Muscle of leg (tissue), 16 donors: ENCODE measurements at places on chromosomes 13 and 19. TPM values are rescaled to one million over a fixed set of nuclear protein-coding genes. Genes with fewer than 3 reads are reported as not detected.

DNA sequence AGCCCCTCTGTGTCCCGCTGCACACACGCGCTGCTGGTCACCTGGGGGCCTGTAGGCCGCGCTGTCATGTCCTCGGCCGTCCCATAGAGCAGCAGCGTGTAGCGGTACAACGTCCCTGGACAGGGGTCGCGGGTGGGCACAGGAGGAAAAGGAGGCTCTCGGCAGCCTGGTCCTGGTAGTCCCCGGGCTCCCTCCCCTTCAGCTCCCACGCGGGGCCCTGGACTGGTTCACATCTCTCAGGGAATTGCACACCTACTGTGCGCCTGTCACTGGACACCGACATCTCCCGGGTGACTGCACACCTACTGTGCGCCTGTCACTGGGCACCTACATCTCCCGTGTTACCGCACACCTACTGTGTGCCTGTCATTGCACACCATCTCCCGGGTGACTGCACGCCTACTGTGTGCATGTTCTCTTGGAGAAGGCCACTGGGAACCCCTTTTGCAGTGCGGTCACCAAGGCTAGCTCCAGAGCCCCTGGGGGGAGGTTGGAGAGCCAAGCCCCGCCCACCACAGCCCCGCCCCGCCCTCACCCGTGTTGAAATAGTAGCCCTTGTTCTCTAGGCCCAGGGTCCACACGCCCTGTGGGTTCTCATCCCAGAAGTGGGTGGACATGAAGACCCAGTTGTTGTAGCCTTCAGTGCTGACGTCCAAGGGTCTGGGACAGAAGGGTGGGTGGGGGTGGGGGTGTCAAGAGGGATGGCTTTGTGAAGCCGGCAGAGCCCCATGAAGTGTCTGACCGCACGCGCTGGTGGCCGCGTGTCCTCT, 3.5 kb upstream of the C19orf25 start:
- no peaks in the 10 kb centered on the region for H3K36me3 ChIP-seq
- H3K4me3 ChIP-seq, result no peak overlapping the region
- no peak overlapping the region for H3K27ac ChIP-seq

DNA sequence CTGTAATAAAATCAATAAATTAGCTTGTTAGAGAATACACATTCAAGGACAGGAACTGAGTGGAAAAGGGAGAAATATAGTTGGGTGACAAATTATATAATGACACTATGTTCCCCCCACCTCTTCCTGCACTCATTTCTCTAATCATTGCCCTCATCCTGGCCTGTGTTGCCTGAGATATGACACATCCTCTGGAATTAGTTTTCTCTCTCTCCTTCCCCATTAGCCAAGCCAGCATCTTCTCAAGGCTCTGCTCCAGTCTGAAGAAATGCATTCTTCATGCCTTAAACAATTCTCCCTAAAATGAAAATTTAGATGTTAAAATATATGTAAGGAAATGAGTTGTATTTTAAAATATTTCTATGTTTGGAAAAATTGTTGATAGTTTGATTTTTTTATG, 280.3 kb downstream of the POU4F1 start:
- no peaks in the 10 kb centered on the region for H3K36me3 ChIP-seq
- H3K4me1 ChIP-seq, result no peaks in the 10 kb centered on the region
- no peak for DNase-seq
- no peak overlapping the region for H3K4me3 ChIP-seq
- no peaks in the 10 kb centered on the region for H3K27me3 ChIP-seq

DNA sequence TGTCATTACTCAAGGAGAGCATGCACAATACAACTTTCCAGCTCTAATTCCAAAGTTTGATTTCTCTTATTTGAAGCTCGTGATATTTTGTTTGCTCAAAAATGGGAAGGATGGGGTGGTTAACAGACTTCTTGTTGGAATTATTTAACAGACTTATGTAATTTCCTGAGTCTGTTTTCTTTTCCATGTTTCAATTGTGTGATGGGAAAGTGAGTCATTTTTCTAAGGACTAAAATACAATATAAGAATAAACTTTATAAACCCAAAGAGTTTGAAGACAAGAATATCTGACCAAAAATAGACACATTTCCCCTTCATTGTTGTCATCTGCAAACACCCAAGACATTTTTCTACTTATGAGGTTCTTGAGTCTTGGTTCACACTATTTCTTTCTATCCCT, 211.8 kb upstream of the SLITRK5 start:
- H3K36me3 ChIP-seq, result no peaks in the 10 kb centered on the region
- no peak for DNase-seq
- H3K4me1 ChIP-seq, result no peaks in the 10 kb centered on the region
- no peaks in the 10 kb centered on the region for H3K27me3 ChIP-seq

DNA sequence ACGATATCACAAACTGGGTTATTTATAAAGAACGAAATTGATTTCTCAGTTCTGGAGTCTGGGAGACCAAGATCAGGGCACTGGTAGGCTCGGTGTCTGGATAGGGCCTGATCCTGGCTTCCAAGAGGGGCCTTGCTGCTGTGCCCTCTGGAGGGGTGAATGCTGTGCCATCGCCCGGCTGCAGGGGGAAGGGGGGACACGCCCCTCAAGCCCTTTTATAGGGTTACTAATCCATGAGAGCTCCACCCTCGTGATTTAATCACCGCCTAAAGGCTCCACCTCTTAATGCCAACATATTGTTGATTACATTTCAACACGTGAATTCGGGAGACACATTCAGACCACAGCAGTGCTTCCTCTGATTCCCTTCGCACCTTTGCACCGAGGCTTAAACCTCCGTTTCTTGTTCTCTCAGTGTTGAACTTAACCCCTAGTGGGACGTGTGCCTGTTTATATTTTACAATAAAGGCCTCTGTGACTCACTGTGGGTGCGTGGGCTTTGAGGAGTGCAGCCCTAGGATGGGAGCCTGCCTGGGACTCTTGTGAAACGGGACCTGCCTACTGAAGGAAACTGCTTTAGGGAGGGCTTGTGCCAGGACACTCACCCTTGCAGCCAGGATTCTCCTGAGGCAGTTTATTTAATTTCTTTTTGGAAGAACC, 52.4 kb upstream of the SPATA13 start:
- DNase-seq, result no peak
- no peaks in the 10 kb centered on the region for H3K4me1 ChIP-seq
- no peaks in the 10 kb centered on the region for H3K27me3 ChIP-seq
- H3K36me3 ChIP-seq, result no peaks in the 10 kb centered on the region
- no peak overlapping the region for H3K27ac ChIP-seq

- peaks cover 3% of the 10 kb centered on the region for H3K27me3 ChIP-seq
- no peak for DNase-seq
- peaks cover 15% of the 10 kb centered on the region for H3K4me1 ChIP-seq
- no peak overlapping the region for H3K4me3 ChIP-seq
- peaks cover 55% of the 10 kb centered on the region for H3K36me3 ChIP-seq
Observed at GRCh38 chr19:57587529-57587928, 3.6 kb downstream of the ZIK1 start.

Gene AMER2
- 0.04 TPM for total RNA-seq

Gene ZNF681
- 2.7 TPM for total RNA-seq

- H3K27me3 ChIP-seq, result peaks cover 3% of the 10 kb centered on the region
- H3K4me1 ChIP-seq, result peaks cover 4% of the 10 kb centered on the region
- no peak overlapping the region for H3K4me3 ChIP-seq
- no peaks in the 10 kb centered on the region for H3K36me3 ChIP-seq
- DNase-seq, result no peak
- no peak overlapping the region for H3K27ac ChIP-seq
Observed at GRCh38 chr13:44425041-44425814, 51.6 kb downstream of the SERP2 start.

DNA sequence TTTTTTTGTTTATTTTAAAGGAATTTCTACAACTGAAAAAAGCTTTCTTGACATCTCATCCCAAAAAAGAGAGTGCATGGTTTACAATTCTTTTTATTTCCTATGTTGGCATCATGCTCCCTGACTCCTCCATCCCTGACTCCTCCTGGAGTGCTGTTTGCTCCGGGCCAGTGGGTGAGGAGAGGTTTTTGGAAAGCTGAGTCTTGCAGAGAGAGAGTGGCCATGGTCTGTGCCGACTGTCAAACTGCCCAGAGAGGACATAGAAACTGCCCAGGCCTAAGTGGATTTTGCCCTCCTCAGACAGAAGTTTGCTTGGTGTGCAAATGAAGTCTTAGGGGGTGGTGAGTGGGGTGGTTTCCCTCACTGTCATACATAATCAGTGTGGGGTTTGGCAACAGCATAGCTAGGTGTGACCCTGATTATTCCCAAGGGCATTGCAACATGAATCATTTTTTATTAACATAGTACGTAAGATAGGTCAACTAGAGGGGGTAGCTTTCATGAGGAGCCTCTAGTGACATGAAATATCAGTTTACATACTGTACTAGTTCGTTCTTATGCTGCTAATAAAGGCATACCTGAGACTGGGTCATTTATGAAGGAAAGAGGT, 179.8 kb upstream of the UBL3 start:
- H3K27ac ChIP-seq, result no peak overlapping the region
- H3K36me3 ChIP-seq, result no peaks in the 10 kb centered on the region
- peaks cover 15% of the 10 kb centered on the region for H3K4me1 ChIP-seq
- H3K27me3 ChIP-seq, result no peaks in the 10 kb centered on the region
- no peak for DNase-seq

Gene SPATA13
- total RNA-seq, result 2.7 TPM

- no peak overlapping the region for H3K4me3 ChIP-seq
- peaks cover 2% of the 10 kb centered on the region for H3K36me3 ChIP-seq
- H3K27me3 ChIP-seq, result no peaks in the 10 kb centered on the region
- peaks cover 4% of the 10 kb centered on the region for H3K4me1 ChIP-seq
- no peak overlapping the region for H3K27ac ChIP-seq
Observed at GRCh38 chr13:41697578-41697977, 240.2 kb downstream of the RGCC start.

Gene LHFPL6
- total RNA-seq, result 72.6 TPM

Gene CEACAM8
- 0.04 TPM for total RNA-seq

GRCh38 chr13:50915565-50915964, 6.0 kb downstream of the RNASEH2B start:
- H3K27me3 ChIP-seq, result no peaks in the 10 kb centered on the region
- no peak overlapping the region for H3K4me3 ChIP-seq
- H3K27ac ChIP-seq, result no peak overlapping the region
- H3K36me3 ChIP-seq, result no peaks in the 10 kb centered on the region
- H3K4me1 ChIP-seq, result peaks cover 12% of the 10 kb centered on the region

GRCh38 chr19:5452594-5453565, 2.3 kb upstream of the ZNRF4 start:
- DNase-seq, result no peak
- H3K27ac ChIP-seq, result no peak overlapping the region
- no peaks in the 10 kb centered on the region for H3K4me1 ChIP-seq
- H3K4me3 ChIP-seq, result no peak overlapping the region

Gene CGB1
- not detected for total RNA-seq

DNA sequence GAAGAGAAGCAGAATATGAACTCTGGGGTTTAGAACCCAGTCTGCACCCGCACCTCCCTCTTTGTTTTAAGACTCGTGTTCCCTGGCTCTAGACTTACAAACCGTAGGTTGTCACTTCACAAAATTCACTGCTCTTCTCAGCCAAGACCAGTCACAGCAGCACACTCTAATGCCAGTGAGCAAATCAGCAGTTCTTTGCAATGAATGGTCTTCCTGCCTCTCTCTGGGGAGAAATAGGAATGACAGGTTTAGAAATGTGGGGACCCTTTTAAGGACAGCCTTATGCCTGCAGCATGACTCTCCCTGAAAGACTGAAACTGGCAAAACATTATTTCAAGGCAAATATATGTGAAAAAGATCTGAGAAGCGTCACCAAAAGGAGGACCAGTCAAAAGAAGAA, 156.9 kb downstream of the KCTD15 start:
- no peaks in the 10 kb centered on the region for H3K36me3 ChIP-seq
- H3K4me3 ChIP-seq, result no peak overlapping the region
- DNase-seq, result no peak
- no peaks in the 10 kb centered on the region for H3K4me1 ChIP-seq

Gene SLITRK1
- 1.2 TPM for total RNA-seq

DNA sequence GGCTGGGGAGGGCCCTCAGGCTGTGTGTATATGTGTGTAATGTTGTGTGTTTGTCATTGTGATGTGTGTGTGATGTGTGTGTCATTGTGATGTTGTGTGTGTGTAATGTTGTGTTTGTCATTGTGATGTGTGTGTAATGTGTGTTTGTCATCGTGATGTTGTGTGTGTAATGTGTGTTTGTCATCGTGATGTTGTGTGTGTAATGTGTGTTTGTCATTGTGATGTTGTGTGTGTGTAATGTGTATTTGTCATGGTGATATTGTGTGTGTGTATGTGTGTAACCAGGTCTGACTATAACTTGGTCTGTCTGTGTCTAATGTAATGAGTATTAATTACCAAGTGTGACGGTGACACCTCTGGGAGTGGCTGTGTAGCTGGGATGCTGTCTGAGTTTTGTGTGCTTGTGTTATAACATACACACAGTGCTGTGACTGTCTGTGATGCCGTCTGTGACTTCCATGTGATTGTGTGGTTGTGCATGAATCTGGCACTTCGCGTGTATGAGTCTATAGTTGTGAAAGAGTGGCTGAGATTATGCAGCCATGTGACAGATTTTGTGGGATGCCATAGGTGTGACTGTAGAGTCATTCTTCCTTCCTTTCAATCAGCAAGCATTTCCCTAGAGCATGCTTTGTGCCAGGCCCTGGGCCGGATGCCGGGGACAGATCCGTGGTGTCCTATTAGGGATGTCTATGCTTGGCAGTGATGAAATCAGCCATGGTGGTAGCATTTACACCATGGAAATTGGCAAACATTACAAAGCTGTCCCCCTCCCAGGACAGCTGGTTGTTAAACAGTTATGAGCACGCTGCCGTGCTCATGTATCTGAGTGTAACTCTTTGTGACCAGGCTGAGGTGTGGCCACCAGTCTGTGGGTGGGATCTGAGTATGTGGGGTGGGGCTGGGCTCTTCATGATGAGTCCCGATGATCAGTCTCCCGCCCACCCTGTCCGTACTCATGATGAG, 6.4 kb downstream of the TNFSF14 start:
- H3K27me3 ChIP-seq, result peaks cover 24% of the 10 kb centered on the region
- no peaks in the 10 kb centered on the region for H3K4me1 ChIP-seq
- no peaks in the 10 kb centered on the region for H3K36me3 ChIP-seq
- H3K4me3 ChIP-seq, result no peak overlapping the region

GRCh38 chr13:32745509-32745908, 159.3 kb downstream of the PDS5B start:
- H3K4me1 ChIP-seq, result no peaks in the 10 kb centered on the region
- no peak for DNase-seq
- H3K4me3 ChIP-seq, result no peak overlapping the region

DNA sequence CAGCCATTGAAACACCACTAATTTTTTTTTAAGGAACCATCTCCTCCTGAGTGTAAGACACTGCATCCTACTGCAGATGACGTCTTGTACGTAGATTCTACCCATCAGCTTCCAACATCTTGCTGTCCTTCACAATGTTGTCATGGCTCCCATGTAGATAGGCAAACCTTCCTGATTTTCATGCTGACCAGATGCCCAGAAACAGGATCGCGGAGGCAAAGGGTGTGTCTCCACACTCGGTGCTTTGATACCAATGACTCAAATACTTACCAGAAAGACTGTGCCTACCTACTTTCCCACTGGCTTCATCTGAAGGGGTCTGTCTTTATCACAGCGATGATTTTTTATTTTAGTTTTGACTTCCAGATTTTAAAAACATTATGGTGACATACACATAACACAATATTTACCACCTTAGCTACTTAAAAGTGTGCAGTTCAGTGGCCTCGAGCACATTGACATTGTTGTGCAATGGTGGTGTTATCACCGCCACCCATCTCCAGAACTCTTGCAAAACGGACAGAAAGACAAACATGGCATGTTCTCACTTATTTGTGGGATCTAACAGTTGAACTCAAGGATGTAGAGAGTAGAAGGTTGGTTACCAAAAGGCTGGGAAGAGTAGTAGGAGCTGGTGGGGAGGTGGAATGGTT, 94.0 kb upstream of the PEG3 start:
- no peaks in the 10 kb centered on the region for H3K36me3 ChIP-seq
- no peaks in the 10 kb centered on the region for H3K27me3 ChIP-seq
- DNase-seq, result no peak
- H3K4me3 ChIP-seq, result no peak overlapping the region
- H3K4me1 ChIP-seq, result no peaks in the 10 kb centered on the region

- H3K4me3 ChIP-seq, result no peak overlapping the region
- no peaks in the 10 kb centered on the region for H3K27me3 ChIP-seq
- no peak overlapping the region for H3K27ac ChIP-seq
- DNase-seq, result no peak
- peaks cover 8% of the 10 kb centered on the region for H3K4me1 ChIP-seq
Observed at GRCh38 chr13:39876258-39876657, 220.8 kb downstream of the COG6 start.
